ENCODE measurements at places on chromosomes 6 and 20.

DNA sequence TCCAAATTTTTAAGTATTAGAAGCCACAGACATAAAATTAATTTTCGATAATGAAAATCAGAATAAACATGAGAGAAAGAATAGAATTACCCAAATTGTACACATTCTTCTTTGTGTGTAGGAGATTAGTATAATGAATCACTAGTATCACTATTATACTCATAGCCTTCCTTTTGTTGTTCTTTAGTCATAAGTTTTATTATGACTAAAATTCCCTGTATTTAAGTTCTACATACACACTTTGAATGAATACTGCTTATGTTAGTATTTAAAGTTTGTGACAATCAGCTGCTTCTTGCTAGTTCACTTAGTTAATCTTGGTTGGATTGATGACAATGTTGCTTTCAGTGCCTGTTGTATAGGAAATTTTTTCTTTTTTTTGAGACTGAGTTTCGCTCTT, 72.7 kb downstream of the CCDC170 start:
- DNase-seq, result no peak

GRCh38 chr6:170049641-170050561, 241.0 kb downstream of the DLL1 start:
- DNase-seq, result no peak

GRCh38 chr20:6673071-6673470, 94.4 kb upstream of the BMP2 start:
- DNase-seq, result no peak

DNA sequence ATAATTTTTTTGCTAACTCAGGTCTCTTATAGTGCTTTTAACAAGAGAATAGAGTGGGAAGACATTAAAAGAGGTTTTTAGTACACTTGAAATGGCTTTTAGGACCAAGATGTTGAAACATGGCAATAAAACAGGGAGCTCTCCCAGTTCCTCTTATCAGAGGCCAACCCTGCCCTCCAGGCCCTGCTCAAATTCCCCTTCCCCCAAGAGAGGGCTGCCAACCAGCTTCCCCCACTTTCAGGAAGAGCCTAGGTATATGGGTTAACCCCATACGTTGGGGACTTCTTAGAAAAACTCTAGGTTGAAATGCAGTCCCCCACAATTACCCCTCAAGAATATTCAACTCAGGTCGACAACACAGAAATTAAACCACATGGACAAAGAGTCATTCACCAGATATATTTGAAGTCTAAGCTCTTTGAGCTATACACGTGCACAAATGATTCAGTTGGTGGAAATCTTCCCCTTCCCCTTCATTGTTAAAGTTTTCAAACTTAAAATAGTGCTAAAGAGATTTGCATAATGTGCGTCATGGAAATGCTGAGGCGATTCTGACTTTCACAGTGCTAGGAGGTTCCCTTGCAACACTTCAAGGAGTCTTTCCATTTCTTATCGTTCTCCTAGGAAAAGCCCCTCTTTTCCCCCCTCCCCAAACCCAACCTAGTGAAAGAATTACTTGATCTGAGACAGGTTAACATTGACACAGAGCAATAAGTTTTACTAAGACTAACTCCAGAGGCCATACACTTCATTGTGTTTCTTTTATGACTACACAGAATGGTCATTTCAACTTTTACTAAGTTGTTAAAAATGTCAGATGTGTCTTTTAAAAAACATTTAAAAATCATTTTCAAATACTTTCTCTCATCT, 49.8 kb upstream of the ENPP5 start:
- DNase-seq, result no peak

DNA sequence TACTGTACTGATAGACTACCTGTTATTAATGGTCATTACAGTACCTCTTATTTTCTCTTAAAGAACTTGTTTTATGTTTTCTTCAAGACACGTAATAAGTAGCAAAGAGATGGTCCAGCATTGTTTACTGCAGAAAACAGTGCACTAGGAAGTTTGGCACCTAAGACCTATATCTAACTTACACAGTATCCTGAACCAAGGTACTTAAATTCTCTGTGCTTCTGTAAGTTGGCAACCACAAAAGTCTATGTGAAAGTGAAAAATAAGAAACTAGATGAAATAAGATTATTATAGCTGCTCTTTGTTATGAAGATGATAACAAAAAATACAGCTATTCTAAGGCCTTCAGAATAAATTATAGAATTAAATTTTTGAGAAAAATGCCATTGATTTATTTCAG, 411.7 kb upstream of the SOX4 start:
- no peak for DNase-seq

- no peak for DNase-seq
These were observed 181.2 kb downstream of the DTNBP1 start for GRCh38 chr6:15481390-15482291.

DNA sequence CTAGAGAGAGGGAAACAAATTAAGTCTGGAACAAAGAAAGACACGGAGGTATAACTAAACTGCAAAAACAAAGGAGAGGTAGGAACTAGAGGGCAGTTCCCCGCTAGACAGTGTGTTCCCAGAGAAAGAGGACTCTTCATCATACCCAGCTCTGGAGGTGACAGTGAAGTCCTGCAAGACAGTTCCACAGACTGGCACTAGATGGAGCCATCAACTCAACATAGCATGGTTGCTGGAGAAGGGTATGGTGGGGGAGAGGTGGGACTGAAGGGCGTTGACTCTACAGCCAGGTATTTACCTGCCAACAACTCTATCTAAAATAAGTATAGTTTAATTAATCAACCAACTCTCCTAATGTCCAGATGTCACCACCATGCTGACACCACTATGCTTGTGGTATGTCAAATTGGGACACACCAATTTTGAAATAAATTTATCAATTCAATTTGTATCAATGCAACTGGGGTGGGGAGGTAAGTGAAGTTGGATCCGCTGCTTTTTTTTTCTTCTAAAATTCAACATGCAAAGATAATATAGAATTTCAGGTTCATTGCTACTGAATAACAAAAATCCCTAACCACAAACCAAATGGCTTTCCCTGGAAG, 9.7 kb downstream of the BACH2 start:
- no peak for DNase-seq

- DNase-seq, result no peak
These were observed 75.1 kb upstream of the PTPRK start for GRCh38 chr6:128595544-128595943.

DNA sequence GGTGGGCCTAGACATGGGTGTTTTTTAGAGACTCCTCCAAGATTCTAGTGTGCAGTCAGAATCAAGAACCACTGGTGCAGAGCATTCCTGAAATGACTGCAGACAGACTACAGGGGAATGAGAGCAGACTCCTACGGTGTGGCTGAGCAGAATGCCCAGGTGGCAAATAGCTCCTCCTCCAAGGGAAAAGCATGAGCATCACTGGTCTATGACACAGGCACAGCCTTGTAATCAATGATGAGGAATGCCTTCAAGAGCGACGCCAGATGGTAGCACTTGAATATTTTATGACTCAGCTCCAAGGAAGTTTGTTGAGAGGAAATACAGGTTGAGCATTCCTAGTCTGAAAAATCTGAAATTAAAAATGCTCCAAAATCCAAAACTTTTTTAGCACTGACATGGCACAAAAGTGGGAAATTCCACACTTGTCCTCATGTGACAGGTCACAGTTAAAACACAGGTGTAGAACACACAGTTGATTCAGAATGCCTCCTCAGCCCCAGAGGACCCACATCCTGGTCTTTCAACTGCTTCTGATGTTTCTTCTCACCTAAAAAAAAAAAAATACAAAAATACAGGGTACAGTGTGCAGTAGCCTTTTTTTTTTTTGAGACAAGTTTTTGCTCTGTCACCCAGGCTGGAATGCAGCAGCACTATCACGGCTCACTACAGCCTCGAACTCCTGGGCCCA, 10.6 kb upstream of the FAM8A1 start:
- DNase-seq, result no peak

DNA sequence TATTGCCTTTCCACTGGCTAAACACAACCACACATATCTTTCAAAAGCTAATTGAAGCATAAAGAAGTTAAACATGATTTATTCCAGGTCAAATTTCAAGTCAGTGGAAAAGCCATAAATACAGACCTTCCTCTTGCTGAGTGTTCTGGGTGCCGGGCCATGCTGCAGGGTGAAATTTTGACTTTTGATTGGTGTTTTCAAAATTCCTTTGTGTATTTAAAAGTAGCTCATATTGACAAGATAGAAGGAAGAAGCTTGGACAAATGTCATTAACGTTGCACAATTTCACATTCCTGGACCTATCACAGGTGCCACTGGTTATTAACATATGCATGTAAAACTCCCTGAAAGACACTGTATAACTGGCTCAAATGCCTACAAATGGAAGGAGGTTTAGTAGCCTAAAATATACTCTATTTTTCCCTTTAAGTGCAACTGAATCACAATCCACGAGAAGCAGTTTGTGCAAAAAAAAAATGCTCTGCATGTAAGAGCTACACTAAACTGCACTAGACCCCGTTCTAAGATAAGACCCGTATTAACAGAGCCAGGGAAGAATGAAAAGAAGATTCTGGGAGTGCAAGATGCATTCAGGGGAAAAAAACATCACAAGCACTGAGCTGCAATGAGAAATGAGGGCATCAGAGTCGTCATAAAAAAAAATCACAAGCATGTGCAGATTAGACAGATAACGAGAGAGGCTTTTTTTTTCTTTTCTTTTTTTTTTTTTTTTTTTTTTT, 30.4 kb downstream of the ATXN1 start:
- no peak for DNase-seq

- no peak for DNase-seq
These were observed 454.9 kb downstream of the C6orf118 start for GRCh38 chr6:164854526-164854925.

DNA sequence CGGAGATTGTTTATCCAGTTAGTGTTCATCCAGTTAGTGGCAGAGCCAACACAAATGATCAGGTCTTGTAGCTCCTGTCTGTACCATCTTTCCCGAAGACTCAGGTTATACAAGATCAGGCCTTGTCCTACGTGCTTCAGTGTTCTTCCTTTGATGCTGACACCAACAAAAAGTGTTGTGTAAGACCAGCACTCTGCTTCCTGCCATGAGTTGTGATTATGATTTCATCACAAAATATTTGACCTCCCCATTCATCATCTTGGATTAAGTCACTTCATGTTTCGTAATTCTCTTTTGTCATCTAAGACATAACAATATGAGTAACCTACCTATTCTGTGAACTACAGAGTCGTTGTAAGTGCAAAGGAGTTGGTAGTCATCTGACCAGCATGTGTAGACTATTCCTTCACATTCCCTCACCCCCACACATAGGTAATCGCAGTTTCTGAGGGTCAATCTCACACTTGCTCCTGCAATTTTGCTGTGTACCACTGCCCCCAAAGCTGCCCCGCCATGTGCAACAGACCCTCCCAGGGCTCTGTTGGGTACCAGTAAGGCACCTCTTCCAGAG, 135.6 kb upstream of the SLC22A23 start:
- DNase-seq, result no peak

Measured in stimulated activated CD4-positive, alpha-beta T cell treated with anti-CD3 and anti-CD28 coated beads, Interleukin-1b, Interleukin-23, amount 100 ng/mL, for 1 hour (primary cell).